NCI-H748 treated with DMSO at 0.1 percent for 48 hours (cell line): ENCODE measurements at places on chromosomes 12 and 14.

DNA sequence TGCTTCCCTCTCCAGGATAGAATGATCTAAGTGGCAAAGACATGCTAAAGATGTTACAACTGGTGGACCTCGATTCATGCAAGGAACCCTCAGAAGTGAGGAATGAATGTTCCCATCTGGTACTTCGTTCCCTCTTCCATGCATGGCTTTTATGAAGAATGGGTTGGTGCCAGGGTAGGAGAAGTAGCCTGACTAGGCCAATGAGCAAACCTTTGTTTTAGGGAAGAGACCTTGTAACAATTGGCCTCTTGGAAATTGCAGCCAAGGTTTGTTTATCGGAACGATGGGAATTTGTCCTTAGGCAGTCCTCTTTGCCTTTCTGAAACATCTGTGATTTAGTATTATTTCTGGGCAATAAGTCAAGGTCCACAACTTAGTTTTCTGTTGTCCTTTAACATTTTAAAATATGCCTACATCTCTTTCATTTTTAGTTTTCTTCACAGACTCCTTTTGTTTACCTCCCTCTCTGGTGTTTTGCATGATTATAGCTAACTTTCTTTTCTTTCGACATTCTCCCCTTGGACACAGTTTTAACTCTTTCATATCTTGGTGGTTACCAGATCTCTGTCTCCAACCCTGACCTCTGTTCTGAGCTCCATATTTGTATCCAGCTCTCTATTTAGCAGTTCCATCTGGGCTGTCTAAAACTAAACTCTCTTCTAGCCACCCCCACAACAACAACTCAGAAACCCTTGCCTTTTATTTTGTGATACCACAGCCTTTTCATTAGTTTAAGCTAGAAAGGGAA is 70.0 kb downstream of the DIP2B start:
- no peak for DNase-seq

- peak; percentile 95 for DNase-seq
These were observed 221.5 kb upstream of the NUDT4 start for GRCh38 chr12:93156086-93156716.

DNA sequence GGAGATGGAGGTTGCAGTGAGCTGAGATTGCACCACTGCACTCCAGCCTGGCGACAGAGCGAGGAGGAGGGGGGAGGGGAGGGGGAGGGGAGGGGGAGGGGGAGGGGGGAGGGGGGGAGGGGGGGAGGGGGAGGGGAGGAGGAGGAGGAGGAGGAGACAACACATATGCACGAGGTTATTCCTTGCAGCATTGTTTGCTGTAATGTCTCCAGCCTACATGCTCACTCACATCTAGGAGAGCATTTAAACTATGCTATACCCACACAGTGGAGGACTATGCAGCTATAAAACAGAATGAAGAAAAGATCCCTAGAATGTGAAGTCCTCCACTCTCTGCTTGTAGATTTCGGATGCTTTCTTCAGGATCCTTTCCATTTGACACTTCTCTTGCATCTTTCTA is 3.5 kb upstream of the HIGD1C start:
- no peak for DNase-seq

DNA sequence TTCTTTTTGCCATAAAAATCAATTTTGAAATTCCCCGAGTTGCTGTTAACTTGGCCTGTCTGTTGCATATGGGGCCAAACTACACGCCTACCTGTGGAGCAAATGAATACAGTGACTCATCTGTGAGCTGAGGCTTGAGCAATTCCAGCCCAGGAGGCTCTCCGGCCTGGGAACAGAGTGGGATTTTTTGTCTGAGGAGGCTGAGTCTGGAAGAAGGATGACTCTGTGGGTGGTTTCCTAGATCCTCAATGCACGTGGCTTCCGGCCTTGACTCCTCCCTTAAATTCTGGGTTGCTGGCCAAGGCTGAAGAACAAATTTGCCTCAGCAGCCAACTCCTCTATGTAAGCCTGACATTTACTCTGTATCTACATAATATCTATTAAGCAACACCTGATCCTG is 124.1 kb downstream of the SSPN start:
- no peak for DNase-seq

DNA sequence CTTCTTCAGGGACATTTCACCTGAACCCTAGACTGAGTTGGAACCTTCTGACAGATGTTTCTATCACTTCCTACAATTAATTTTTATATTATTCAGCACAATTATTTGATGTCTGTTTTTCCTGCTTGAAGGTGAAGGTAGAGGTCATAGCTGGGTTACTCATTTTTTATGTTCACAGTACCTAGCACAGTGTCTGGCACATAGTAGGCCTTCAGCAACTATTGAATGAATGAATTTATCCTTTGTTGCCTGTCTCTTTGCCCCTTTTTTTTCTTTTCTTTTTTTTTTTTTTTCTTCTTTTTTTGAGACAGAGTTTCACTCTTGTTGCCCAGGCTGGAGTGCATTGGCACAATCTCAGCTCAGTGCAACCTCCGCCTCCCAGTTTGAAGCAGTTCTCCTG is 29.5 kb upstream of the FAM177A1 start:
- DNase-seq, result no peak

GRCh38 chr12:69107541-69107940 is 131.8 kb upstream of the CPSF6 start:
- DNase-seq, result no peak

GRCh38 chr12:53004582-53004981 is 1.7 kb upstream of the EIF4B start:
- no peak for DNase-seq

- no peak for DNase-seq
These were observed 2.8 kb downstream of the MED21 start for GRCh38 chr12:27025116-27025515.

- DNase-seq, result no peak
These were observed 54.9 kb upstream of the SRSF5 start for GRCh38 chr14:69711881-69712560.

GRCh38 chr14:31492759-31493498 is 5.1 kb upstream of the GPR33 start:
- no peak for DNase-seq

GRCh38 chr14:68416171-68416570 is 376.7 kb downstream of the ZFP36L1 start:
- no peak for DNase-seq

GRCh38 chr14:57485635-57486034 is 8.0 kb downstream of the CCDC198 start:
- no peak for DNase-seq

DNA sequence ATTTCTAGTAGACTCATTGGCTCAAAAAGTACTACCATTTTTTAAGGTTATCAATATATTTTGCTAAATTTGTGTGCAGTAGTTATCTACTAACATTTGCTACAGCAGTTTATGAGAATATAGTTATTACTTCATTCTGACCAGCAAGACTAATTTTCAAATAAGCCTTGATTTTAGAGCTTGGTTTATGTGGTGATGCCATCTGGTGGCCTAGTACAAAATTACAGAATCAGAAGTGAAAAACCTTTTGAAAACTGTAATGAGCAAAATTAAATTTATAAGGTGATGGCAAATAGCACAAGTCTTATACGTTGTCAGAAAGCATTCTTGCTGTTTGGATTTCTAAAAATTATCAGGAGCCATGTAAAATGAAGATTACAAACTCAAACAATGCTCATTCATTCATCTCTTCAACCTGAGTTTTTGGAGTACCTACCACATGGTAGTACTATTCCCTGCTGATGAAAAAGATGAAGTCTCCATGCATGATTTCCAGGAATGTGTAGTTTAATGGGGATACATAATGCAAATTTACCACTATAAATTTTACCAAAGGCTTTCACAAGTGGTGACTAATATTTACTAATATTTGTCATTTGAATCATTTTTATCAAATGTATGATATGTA is 51.0 kb downstream of the MAGOHB start:
- no peak for DNase-seq

DNA sequence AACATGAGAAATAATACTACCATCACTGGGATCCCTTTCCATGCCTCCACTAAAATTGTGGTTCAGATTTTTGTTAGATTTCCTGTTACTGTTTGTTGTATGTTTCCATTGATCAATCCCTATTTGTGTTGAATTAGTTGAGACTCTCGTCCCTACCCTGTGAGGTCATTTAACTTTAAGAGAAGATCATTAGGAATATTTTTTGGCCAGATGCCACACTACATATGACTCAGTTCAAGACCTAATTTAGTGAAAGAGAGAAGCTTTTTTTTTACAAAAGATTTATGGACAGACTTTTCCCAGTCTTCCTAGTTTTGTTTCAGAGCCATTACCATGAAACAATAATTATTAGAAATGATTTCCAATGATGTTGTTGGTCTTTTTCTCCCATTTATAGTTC is 35.5 kb downstream of the CPSF6 start:
- no peak for DNase-seq

DNA sequence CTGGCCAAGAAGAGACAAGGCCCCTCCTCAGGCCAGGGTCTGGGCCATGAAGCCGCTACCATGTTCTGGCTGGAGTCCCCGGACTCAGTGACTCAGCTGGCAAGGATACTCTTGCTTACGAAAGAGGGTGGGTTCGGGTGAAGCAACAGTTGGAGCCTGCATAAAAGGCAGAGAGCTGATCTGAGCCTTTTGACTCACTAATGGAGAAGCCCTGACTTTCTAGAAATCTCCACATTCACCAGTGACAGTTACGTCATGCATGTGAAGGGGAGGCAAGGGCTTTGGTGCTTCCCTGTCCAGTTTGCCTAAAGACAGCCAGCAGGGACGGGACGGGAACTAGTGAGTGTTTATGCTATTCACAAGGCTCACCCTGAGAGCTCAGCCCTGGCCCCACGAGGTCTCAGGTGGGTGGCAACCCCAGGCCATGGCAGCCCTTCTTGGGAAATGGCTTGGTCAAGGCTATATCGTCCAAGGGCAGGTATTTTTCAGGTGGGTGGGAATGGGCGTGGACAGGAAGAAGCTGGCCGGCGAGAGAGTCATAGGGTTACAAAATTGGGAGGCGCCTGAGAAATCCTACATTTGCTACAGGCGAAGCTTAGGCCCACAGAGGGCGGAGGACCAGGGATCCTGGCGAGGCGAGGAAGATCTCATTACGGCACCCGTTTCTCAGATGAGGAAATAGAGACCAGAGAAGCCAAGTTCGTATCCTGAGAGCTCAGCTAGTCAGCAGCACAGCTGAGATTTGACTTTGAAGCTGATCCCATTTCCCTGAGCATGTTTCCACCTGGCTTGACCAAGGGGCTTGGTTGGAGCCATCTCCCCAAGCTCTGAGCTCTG is 314.6 kb downstream of the BCL11B start:
- no peak for DNase-seq

DNA sequence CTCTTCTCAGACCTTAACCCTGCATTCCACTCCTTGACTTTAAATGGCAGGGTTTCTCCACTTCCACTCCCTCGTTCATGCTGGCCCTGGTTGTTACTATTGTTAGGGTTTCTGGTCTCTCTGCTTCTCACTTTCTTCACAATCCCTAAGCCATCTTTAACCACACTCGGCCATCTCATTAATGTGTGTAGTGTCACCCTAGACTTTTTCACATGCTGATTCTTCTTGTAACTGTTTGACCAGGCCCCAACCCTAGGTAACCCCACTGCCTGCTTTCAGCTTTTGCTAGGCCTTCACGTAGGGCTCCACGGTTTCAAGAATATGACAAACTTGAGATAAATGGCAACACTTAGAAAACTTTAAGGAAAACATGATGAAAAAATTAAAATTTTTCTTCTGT is 195.1 kb downstream of the IPO8 start:
- no peak for DNase-seq

- DNase-seq, result no peak
These were observed 74.9 kb downstream of the VWF start for GRCh38 chr12:6049587-6049986.

GRCh38 chr12:93957870-93958269 is 190.5 kb upstream of the PLXNC1 start:
- no peak for DNase-seq

- no peak for DNase-seq
These were observed 372.9 kb downstream of the DPF3 start for GRCh38 chr14:72521045-72521444.

DNA sequence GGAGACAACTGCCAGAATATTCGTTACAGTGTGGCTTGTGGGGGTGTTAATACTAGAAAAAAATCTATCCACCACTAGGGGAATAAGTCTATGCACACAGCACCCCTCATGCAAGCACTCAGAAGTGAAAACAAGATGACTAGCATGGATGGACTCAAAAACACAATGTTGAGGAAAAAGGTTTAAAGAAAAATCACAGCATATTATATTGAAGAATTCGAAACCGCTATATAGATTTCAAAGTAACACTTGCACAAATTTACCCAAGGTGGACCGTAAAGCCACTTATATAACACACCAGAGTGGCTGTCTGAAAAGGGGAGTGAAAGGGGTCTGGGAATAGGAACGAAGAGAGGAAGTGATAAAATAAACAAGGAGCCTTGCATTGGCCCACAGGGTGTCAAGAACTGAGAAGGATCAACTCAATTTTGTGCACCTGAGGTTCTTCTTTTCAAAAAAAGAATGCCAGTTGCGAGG is 544 bp downstream of the ABCD4 start:
- no peak for DNase-seq

- no peak for DNase-seq
These were observed 69.8 kb upstream of the PYGL start for GRCh38 chr14:51014086-51014485.

DNA sequence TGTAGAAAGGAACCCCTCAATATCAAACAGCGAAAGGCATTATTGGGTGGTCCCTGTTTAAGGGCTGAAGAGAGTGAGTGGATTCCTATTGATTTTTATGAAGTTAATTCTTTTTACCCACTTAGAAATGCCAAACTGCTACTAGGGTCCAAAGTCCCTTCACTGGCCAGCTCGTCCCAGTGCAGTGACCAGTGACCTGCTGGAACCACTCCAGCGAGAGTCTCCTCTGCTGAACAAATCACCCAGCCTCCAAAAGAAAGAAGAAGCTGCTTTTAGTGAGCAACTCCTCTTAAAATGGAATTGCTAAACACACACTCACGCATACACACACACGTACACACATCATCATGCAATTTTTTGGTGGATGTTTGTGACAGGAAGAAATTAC is 198.2 kb upstream of the PLEKHG7 start:
- no peak for DNase-seq

GRCh38 chr12:11482955-11483354 is 87.6 kb upstream of the PRB2 start:
- DNase-seq, result no peak

- DNase-seq, result peak; percentile 85
These were observed 2.6 kb downstream of the ITPK1 start for GRCh38 chr14:93112891-93113677.

- no peak for DNase-seq
These were observed 383.8 kb downstream of the PCNX1 start for GRCh38 chr14:71290960-71291466.

DNA sequence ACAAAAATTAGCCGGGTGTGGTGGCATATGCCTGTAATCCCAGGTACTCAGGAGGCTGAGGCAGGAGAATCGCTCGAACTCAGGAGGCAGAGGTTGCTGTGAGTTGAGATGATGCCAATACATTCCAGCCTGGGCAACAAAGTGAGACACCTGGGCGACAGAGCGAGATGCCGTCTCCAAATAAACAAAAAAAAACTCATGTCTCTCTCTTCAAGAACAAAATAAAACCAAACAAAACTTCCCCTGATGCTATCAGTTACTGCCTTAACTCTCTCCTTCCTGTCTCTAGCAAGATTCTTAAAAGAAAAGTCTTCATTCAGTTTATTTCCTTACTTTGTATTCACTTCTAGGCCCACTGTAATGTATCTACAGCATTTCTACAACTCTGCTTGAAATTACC is 20.8 kb downstream of the KLHL28 start:
- DNase-seq, result no peak

- no peak for DNase-seq
These were observed 40.1 kb downstream of the SMIM41 start for GRCh38 chr12:52119398-52120254.

- no peak for DNase-seq
These were observed 217.6 kb downstream of the TMTC2 start for GRCh38 chr12:82904219-82904790.
